ENCODE measurements at places on chromosomes 5 and 9.

GRCh38 chr5:16489322-16489791 is 23.8 kb upstream of the ZNF622 start:
- DNase-seq = no peak

DNA sequence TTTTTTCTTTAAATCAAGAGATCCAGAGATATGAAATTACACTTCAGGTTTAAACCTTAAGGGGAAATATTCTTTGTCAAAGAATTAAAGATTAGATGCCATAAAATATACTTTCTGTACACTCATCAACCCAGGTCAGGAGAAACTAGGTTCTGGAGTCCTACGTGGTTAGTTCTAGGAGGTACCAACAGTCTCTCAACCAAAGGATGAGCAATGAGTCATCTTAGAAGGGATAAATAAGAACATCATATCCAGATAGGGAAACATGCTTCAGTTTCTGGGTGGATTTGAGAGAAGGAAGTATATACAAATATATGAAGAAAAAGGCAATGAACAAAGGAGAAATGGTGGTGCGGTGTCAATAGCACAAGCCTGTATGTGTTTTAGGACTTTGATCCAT is 98.2 kb downstream of the CSNK1G3 start:
- no peak for DNase-seq

DNA sequence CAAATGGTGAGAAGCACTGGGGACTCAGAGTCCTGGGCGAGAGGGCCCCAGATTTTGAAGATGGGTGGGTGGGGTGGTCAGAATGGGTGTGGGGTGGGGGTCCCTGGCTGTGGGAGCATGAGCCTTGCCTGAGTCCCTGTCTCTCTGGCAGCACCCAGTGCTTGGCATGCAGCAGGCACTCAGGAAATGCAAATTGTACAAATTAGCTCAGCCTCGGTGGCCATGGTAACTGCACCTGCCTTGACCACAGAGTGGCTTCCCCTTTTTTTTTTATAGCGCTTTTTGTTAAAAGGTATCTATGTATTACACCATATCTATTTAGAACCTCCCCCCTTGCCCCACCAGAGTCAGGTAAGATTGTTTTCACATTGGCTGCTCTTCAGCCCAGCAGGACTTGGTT is 19.2 kb upstream of the PITX1 start:
- DNase-seq = no peak

GRCh38 chr5:158364367-158364766 is 505.4 kb upstream of the CLINT1 start:
- DNase-seq = no peak

- no peak for DNase-seq
These were observed 3.1 kb downstream of the ARHGEF39 start for GRCh38 chr9:35661756-35662350.

DNA sequence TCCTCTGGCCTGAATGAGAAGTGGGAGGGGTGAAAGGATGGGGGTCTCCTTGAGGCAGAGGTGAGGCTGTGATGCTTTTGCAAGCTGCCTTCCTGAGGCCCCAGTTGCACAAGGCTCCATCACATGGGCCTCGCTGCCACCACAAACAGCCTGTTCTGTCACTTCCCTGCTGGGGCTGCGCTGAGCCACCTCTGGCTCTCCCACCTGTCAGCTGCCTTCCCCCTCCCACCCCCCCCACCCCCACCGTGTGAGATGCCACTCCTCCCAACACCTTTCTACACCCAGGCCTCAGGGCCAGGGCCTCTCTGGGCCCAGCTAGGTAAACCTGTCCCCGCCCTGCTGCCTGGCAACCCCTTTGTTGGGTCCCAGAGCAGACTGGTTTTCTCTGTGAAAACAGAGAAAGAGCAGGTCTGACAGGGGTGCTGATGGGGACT is 4.5 kb upstream of the PDLIM4 start:
- DNase-seq = no peak

DNA sequence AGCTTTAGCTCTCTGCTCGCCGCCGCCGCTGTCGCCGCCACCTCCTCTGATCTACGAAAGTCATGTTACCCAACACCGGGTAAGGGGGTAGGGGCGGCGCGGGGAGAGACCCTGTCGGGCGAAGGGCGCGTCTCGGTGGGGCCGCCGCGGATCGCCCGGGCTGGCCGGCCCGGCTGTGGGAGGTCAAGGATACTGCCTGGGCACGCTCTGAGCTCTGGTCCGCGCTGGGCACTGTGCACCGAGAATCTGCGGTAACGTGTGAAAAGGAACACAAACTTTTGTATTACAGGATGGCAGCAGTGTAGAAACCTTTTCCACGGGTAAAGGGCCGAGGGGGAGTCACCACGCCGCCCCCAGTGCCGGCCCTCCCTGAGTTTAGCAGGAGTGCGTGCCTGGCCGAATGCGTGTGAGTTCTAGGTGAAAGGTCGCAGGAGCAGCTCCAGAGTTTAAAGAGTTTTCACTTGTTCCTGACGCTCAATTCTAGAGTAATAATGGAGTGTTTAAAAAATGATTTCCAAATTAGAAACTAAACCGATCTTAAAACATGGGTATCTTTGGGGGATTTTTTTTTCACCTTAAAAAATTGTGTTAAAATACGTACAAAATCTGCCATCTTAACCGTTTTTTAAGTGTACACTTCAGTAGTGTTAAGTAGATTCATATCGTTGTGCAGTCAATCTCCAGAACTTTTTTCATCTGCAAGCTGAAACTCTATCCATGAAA is at the start of gene HSDL2:
HSDL2 (plus strand) TSS at position 7 of the 723 bp plus-strand sequence; CDS start at position 63, 56 bp downstream.
- DNase-seq = no peak

DNA sequence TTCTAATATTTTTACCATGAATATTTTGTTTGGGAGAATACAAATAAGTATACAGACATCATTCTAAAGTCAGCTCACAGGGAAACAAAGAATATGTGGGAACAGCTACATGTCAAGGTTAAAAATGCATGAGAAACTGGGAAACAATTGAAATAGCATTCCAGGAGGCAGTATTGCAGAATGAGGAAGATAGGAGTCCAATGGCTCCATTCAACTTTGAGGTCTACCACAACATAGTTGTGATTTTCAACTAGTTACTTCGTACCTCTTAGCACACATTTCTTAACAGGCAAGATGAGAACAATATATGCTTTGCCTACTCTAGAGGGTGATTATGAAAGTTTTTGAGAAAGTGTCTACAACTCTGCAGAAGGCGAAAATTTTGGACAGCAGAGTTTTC is 35.2 kb upstream of the CAST start:
- no peak for DNase-seq

GRCh38 chr9:117687532-117687931 is 16.7 kb upstream of the TLR4 start:
- no peak for DNase-seq

DNA sequence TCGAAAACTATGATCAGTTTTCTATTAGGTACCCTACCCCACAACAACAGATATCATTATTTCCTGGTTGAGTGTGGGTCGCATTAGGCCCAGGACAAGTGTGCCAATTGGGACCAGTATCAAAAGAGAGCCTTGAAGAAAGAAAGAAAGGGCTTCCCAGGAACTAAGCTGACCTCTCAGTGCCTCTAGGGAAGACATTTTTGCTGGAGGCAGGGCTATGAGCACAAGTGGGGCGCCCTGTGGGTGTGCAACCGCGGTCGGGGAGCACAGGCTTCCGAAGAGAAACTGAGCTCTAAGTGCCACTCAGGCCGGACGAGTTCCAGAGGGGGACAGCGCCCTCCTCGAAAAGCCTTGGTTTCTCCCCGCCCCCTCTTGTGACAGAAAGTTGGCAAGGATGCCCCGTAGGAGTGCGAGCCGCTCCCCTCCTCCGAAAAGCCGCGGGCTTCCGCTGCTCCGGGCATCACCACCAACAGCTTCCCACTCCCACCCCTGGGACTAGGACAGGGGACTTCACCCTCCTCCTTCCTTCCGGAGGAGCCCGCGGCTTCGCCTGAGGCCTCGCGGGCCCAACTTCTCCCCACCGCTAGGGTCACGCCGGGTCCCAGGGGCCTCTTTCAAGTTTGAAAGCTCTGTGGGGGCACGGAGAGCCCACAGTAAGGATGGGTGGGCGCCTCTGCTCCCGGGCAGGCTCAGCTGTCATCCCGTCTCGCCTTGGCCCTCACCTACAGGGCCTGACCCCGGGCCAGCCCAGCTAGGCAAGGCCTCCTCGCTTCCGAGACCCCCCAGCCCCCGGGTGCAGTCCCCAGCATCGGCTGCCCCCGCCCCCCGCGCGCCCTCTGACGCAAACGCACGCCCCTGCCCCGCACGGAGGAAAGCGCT is 2.0 kb downstream of the NR2F1-AS1 start:
- DNase-seq = no peak

- no peak for DNase-seq
These were observed 192.4 kb downstream of the HSPA4 start for GRCh38 chr5:133244242-133244641.

GRCh38 chr9:104988539-104988938 is 60.6 kb upstream of the ABCA1 start:
- DNase-seq = no peak

DNA sequence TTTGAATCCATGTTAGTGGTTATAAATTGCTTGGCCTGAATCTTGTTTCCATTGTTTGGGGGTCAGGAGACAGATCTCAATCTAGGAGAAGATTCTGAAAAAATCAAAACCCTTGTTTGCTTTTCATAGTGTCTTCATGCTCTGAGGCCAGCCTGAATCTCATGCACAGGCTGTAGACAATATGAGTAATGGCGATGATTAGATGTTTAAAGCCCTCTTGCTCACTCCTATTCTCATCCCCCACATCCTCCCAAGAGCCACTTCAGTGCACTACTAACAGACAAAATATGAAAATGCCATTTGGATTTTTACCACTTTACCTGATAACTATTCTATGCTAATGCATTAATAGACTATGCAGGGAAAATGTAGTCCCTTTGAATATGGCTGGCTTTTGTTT is 129.4 kb downstream of the NUDT12 start:
- no peak for DNase-seq

- DNase-seq = no peak
These were observed 40.4 kb upstream of the FGF1 start for GRCh38 chr5:142726188-142726731.

DNA sequence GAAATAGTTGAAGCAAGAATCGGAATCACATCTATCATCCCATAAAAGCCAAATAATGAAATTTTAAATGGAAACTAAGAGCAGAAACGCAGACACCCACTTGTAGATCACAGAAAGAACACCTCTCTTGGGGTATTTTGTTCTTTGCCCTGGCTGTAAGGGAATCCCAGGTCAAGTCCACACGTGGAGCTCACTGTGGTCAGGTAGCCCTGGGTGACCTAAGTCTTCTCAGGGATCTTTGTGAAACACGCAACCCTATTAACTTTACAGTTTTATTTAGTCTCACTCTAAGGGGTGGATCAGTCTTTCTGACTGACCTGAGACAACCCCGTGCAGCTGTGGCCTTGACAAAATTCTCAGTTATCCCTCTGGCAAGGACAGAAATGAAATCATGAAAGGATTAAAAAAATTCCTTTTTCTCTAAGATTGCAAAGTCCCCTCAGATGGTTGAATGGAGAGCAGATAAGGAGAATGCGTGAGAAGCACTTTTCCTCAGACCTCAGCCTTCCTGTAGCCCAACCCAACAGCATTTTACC is 111.6 kb downstream of the NREP start:
- DNase-seq = no peak

Measured in stimulated activated CD4-positive, alpha-beta T cell treated with anti-CD3 and anti-CD28 coated beads, Interleukin-1b, Interleukin-23, amount 100 ng/mL, for 1 hour (primary cell).